ENCODE measurements at places on chromosomes 6 and 20.

DNA sequence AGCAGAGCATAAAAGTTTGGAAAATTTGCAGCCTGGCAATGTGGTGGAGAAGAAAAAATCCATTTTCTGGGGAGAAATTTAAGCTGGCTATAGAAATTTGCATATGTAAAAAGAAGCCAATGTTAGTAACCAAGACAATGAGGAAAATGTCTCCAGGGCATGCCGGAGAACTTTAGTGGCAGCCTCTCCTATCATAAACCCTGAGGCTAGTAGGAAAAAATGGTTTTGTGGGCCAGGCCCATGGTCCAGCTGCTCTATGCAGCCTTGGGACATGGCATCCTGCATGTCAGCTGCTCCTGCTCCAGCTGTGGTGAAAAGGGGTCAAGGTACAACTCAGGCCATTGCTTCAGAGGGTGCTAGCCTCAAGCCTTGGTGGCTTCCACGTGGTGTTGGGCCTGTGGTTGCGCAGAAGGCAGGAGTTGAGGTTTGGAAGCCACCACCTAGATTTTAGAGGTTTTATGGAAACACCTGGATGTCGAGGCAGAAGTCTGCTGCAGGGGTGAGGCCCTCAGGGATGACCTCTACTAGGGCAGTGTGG is 101.8 kb upstream of the SYNCRIP start:
- DNase-seq, result no peak

GRCh38 chr6:16683641-16684194 is 77.5 kb downstream of the ATXN1 start:
- DNase-seq, result no peak

DNA sequence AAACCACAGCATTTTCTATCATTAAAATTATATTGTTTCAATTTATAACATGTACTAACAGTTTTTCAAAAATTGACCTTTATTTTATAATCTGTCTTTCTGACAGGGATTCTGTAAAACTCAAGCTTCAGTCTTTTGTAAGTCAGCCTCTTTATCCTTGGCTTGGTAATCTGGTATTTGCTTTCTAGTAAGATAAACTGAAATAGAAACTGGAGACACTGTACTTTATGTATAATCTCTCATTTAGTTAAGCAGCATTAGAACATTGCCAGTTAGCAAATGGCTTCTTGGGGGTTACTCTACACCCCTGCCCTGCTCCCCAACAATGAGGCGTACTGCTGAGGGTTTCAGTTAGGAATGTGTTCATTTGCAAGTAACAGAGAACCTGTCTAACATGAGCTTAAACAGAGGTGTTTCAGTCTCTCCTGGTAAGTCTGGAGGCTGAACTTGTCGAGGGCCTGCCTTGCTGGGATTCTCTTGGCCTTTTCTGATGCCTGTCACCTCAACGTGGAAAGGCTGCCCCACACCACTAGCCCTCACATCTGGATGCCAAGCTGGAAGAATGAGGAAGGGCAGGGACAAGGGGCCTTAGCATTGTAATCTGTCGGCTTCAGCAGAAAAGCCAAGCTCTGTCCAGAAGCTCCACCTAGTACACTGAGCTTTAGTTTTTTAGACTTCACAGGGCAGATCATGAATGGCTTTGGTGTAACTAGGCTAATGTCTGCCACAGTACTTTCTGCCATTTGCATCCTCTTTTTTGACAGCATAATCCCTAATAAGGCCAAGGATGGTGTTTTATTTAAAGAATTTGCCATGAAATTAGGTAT is 34.8 kb downstream of the SH3BGRL2 start:
- no peak for DNase-seq

DNA sequence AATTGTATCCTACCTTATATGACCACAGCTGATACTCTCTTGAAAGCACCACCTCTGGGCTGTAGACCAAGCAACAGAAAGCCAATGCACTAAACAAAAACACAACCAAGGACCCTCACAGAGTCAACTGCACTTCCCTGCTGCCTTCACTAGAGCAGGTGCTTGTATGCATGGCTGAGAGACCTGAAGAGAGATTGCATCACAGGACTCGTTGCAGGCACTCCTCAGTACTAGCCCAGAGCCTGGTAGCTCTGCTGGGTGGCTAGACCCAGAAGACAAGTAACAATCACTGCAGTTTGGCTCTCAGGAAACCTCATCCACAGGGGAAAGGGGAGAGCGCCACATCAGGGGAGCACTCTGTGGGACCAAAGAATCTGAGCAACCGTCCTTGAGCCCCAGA is 521.6 kb upstream of the IMPG1 start:
- no peak for DNase-seq

GRCh38 chr6:110557199-110557598 is 80.8 kb upstream of the SLC22A16 start:
- no peak for DNase-seq

- no peak for DNase-seq
These were observed 646 bp downstream of the HEY2 start for GRCh38 chr6:125749865-125750691.

GRCh38 chr6:108116546-108117426 is 42.2 kb upstream of the OSTM1 start:
- DNase-seq, result no peak

- no peak for DNase-seq
These were observed 1.9 kb downstream of the BLCAP start for GRCh38 chr20:37525810-37526209.

- DNase-seq, result no peak
These were observed 49.4 kb upstream of the COL10A1 start for GRCh38 chr6:116175344-116175743.

DNA sequence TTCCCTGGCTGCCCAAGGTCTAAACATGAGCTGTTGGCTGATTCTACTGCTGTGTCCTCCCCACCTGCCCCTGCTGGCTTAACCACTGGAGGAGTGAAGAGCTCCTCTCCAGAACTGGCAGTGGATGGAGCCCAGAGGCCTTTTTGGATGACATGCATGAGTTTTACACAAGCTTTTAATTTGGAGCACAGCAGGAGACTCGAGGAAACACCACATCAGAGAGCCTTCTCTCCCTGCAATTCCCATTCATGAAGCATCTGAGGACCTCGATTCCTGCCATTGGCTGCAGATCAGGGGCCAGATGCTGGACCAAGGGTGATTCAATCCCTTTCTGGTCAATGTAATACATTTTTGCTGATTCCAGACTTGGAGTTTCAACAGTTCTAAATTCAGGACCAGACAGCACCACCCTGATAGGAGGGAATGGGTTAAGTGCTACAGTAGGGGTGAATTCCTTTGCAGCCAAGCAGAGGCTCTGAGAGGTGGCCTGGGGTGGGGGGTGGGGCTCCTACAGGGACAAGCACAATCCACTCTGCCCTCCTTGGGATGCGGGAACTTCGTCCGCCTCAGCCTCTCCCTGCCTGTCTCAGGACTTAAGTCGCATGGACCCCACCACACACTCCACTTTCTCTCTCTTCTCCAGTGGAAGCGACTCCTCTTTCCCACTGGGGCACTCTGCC is 599 bp upstream of the PSORS1C1 start:
- no peak for DNase-seq

DNA sequence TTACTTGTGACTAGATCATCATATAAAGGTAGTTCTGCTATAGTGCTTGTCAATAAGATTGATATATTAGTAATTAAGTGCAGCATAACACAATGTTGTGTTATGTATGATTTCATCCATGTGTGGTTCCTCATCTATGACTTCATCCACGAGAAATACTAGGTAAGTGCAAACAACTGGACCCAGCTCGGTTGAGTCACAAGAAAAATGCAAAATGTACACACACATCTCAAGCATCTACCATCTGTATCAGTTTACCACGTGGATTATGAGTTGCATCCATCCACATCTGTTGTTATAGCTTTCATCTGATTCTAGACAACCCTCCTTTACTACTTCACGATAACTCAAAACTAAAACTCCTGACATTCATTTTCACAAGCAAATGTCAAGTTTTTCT is 517.0 kb upstream of the CITED2 start:
- no peak for DNase-seq

DNA sequence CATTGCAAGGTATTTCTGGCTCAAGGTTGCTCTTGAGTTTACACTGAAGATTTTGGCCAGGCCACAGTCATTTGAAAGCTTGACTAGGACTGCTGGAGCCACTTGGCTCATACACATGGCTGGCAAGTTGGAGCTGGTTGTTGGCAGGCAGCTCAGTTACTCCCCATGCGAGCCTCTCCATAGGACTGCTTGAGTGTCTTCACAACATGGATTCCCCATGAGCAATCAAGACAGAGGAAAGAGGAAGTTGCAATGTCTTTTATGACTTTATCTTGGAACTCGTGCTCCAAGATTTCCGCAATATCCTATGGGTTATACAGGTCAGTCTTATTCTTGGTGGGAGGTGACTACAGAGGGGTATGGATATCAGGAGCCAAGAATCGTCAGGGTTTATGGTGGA is 1.4 kb upstream of the MANBAL start:
- no peak for DNase-seq

GRCh38 chr20:32634041-32634805 is 39.5 kb downstream of the C20orf203 start:
- peak; percentile 14 for DNase-seq

DNA sequence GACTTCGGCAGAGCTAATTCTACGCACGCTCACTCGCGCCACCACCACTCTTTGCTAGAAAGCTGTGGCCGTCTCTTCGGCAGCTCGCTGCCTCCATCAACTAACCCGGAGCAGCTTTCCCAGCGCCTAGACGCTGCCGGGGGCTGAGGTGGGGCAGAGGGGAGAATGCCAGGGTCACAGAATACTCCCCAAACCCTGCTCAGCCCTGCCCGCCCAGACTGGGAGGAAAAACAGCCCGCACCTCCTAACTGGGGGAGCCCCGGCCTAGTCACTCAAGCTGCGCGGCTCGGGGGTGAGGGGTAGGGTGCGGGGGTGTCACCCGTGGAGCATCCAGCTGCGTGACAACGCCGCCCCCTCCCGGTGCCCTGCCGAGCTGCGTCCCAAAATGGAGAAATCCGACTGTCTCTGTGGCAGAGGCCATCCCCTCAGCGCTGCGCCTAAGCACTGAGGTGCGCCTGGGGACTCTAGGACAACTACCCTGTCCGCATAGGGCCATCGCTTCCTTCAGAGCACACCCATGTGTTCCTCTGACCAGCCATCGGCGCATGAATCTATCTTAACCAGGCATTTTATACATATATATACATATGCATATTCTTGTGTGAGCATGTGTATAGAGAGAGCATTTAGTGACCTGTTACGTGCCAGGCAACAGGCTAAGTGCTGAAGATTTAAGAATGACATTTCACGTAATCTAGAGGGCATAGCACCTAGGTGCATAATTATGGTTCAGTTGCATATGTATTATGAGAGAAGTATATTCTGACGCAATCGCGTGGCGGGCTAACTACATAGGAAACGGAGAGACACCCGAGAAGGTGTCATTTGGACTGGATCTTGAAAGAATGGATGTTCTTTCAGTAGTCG is 1.5 kb upstream of the TENT5A start:
- peak; percentile 45 for DNase-seq

DNA sequence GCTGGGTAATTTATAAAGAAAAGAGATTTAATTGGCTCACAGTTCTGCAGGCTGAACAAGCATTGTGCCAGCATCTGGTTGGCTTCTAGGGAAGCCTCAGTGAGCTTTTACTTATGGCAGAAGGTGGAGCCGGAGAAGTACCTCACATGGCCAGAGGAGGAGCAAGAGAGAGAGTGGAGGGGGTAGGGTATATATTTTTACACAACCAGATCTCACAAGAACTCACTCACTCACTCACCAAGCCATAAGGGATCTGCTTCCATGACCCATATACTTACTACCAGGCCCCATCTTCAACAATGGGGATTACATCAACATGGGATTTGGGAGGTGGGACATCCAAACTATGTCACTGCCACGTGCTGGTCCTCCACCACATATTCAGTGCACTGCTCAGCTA is 152.6 kb upstream of the PRND start:
- no peak for DNase-seq

DNA sequence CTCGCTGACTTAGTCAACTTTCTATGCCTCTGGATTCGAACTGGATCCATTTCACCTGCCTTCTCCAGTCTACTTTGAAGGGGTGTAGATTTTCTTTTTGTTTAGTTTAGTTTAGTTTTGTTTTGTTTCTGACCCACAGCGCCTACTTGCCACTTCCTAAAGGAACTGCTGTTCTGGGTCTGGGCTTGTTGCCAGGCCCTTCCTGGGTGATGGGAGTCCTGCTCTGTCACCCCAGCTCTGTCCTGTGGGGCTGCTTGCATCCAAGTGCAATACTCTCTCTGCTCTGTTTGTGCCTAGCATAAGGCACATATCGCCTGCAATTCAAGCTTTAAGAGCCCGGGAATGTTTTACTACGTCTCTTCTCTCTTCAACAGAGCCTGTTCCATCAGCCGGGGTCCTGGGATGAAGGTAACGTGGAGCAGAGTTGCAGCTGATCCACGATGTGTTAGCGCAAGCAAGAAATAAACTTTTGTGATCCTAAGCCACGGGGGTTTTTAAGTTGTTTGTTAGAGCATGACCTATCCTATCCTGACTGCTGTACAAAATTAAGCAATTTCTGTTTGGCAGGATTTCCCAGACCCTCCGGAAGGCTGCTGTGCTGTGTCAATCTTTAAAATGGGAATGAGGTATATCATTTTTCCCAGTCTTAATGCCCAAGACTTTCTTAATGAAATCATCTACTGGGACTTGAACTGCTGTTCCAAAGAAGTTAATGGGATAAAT is 30.9 kb upstream of the TAGAP start:
- no peak for DNase-seq

DNA sequence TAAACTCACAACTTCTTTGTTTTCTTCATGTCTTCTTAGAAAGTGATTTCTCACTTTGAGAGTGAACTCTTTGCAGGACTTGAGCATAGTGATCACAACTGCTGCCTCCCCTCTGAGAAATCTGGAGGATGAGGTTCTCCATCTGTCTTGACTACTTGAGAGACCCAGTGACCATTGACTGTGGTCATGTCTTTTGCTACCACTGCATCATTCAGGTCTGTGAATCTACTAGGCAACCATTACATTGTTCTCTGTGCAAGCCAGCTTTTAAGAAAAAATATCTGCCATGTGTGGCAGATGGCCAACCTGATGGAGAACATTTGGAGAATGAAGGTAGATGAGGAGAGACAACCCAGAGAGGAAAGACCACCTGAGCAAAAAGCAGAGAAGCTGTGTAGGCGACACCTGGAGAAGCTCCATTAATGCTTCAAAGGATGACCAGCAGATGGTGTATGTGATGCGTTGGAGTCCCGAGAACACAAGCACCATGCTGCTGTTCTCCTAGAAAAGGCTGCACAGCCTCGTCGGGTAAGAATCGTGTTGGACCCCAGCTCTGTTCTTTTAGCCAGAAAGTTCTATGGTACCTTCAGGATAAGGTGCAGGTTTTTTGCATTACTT is 25.1 kb upstream of the TRIM26 start:
- no peak for DNase-seq

GRCh38 chr6:108083349-108083748 is 8.8 kb upstream of the OSTM1 start:
- no peak for DNase-seq

DNA sequence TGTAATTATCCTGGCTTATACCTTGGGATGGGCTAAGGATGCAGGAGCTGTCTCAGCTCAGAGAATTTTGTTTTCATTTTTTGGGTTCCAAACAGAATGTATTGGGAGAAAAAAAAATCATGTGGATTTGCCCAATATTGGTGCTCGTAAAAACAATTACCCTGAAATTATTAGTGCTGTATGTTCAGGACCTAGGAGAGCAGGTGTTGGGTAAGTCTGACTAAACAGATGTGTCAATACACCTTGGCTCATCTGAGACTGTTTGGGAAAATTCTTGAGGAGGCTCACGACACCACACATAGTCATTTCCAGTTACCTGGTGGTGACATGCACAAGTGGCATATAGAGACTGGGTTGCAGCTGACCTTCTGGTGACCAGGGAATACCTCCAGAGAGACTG is 802.1 kb upstream of the FLRT3 start:
- DNase-seq, result no peak

- no peak for DNase-seq
These were observed 37.2 kb upstream of the PTPN1 start for GRCh38 chr20:50472693-50473664.

Measured in NCI-H187 (cell line).